HT-29 (cell line): ENCODE measurements at places on chromosomes 1 and 21. TPM values are rescaled to one million over a fixed set of nuclear protein-coding genes. Genes with fewer than 3 reads are reported as not detected.

GRCh38 chr21:35053356-35054096, 4.4 kb upstream of the RUNX1 start:
- no peak for DNase-seq

DNA sequence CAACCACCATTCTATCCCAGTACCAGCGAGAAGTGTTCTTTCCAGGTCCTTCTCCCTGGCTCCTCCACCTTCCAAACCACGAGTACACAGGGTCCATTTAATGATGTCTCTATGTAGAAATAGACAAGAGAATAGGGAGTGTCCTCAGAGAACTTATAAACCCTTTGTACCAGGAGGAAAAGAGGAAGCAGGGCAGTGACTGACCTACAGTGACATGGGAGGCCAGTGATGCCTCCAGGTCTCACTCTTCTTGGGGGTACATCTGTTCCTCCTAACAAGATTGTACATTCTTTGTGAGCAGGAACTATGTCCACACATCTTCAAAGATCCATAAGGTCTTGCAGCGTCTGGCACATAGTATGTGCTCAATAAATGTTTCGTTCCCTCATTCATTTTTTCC, 18.7 kb upstream of the FMOD start:
- DNase-seq: no peak

GRCh38 chr1:5744911-5745799, 247.1 kb downstream of the NPHP4 start:
- DNase-seq: no peak

DNA sequence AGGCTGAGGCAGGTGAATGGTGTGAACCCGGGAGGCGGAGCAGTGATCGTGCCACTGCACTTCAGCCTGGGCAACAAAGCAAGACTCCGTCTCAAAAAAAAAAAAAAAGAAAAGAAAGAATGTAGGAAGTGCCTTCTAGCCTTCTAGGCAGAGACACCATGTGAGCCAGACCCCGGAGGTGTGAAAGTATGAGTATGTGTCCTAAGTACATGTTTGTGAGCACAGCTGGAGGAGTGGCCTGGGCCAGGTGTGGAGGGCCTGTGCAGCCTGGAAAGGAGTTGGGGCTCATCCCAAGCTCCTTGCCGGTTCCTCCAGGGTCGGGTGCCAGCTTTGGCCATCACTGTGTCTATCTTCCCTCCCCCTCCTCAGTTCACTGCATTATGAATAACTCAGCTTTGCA, 13.0 kb downstream of the SOX13 start:
- DNase-seq: no peak

GRCh38 chr1:185973645-185974044, 239.5 kb downstream of the HMCN1 start:
- no peak for DNase-seq

DNA sequence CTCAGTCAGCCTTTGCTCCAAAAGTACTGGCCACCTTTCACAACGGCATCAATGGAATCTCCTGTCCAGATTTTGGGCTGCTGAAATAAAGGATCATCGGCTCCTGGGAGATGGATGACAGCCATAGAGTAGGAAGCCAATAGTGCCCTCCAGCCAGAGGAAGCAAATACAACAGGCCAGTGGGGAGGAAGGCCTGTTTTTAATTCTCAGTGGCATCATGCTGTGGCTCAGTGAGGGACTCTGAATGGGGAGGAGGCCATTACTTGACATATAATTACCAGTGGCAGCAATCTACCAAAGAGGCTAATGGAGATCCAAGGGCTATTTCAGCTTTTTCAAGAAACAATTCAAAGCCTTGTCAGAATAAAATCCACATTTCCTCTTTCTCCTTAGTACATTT, 26.7 kb downstream of the COLGALT2 start:
- no peak for DNase-seq

DNA sequence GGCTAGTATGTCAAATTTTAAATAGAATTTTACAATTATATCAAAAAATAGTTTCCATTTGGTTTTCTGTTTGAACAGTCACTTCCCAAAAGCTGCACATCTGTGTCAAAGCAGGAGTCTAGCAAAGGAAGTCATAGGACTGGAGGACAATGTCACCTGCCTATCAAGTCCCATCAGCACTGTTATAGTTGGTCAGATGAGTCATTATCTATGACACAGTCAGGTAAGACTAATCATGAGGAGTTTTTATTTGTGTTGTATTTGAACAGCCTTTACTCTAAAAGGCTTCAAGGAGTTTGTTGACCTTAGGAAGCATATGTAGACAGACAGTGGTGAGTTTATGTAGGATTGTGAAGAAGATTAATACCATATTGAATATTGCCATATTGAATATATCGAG, 74.2 kb upstream of the QSOX1 start:
- DNase-seq: peak; percentile 16

DNA sequence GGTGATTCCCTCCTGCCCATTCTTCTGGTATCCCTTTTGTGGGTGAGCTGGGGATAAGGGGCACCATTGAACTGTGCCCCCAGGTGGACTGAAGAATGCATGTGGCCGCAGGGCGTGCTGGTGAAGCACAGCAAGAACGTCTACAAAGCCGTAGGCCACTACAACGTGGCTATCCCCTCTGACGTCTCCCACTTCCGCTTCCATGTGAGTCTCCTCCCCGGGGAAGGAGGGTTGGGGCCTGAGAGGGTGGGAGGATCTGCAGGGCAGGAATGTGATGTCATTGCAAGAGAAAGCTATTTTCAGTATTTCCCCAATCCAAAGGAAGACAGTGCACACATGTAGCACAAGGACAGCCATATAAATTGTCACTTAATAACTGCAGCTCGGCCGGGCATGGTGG, 7.5 kb upstream of the KPNA6 start:
- no peak for DNase-seq

PTCH2 gene
- 0.16 and 0.18 TPM in 2 replicates for total RNA-seq

FCRL5 gene
- total RNA-seq: not detected in 2 replicates
